CD4-positive, alpha-beta T cell treated with Interleukin-1 beta for 1 hour (primary cell): ENCODE measurements at places on chromosomes 7 and 10.

- DNase-seq = no peak
Measured at GRCh38 chr10:124870854-124871425, 69.3 kb downstream of the ABRAXAS2 start.

DNA sequence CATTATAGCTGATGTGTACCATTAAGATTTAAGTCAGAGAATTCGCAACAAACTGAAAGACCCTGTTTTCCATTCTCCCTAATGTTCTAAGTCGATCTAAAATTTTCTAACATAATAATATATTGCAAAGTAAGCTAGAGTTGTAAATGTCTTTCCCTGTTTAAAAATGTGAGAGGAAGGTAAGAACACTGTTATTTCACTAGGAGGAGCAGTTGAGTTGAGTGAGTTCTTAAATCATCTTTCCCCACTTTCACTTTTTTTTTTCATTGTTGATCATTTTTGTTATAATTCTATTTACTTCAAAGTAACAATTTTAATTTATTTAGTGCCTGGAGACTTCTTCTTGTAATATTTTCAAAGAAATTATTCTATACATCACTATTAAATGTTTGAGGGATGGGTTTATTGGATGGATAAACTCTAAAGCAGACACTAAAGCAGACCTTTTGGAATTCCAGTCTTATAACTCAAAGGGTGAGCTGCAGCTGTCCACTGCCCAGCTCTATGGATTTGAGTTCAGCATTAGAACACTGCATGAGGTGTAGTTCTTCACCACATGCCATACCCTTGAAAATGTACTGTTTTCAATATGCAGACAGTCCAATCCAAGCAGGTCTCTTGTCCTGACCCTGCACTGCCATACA is 181.3 kb upstream of the FZD1 start:
- DNase-seq = no peak

DNA sequence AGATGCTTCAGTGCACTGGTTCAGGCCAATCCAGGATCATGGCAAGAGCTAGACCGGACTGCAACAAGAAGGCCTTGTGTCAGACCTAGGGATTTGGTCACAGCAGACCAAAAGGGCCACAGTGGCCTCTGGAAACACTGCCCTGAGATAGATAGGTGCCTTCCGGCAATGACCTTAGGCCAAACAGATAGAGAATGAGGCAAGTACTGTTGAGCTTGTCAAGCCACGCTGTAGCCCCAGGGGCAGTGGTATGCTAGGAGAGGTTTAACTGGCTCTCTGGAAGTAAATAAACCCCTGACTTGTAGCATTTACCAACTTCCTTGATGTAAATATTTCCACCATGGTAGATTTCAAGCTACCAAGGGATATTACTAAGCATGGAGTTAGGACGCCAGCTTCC is 197.5 kb downstream of the GRID1 start:
- no peak for DNase-seq

DNA sequence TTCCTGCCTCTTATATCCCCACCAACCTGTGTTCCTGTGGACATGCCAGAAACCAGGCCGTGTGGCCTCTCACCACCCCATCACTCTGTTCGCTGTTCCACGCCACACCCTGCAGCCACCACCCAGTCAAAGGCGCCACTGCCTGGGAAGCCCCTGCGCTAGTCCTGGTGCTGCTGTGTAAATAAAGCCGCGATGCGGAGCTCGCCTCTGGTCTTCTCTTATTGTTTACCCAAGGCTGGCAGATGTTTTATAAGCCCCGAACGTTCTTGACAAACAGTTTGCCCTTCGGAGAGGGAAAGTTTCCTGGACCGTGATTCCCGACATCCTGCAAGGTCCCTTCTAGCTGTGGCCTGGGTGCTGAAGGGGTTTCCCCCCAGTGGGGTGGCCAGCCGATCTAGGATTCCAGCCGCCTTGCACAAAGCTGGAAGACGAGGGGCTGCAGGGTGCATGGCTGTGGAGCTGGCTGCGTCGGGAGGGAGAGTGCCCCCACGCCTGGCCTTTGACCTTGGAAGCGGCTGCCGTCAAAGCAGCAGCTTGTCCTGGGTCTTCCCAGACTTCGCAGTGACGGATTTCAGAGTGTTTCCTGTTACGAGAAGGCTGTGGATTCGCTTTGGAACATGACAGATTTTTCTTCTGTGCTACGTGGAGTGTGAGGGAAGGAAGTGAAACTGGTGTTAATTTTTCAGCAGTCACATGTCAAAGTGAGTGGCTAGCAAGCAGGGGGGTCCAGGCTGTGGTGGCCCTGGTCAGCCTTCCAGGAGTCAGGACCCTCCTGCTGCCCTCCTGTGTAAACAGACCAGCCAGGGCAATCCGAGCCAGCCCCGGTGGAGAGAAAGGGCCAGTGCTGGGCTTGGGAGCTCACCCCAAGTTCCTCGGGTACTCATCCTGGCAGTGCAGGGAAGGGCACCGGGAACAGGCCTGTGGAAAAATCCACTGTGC is 61.6 kb downstream of the LHPP start:
- no peak for DNase-seq
